ENCODE measurements at places on chromosomes 1 and 21. TPM values are rescaled to one million over a fixed set of nuclear protein-coding genes. Genes with fewer than 3 reads are reported as not detected.

Gene NTNG1
- total RNA-seq: not detected

- no peak for DNase-seq
Measured at GRCh38 chr1:70745199-70745598, 302.4 kb downstream of the PTGER3 start.

Gene CYP4X1
- total RNA-seq: not detected

GRCh38 chr1:61338899-61339298 lies 256.5 kb downstream of the NFIA start:
- DNase-seq: no peak
